ENCODE measurements at places on chromosomes 12 and 14.

- DNase-seq = no peak
These were observed 163.0 kb downstream of the BRMS1L start for GRCh38 chr14:35988972-35989690.

DNA sequence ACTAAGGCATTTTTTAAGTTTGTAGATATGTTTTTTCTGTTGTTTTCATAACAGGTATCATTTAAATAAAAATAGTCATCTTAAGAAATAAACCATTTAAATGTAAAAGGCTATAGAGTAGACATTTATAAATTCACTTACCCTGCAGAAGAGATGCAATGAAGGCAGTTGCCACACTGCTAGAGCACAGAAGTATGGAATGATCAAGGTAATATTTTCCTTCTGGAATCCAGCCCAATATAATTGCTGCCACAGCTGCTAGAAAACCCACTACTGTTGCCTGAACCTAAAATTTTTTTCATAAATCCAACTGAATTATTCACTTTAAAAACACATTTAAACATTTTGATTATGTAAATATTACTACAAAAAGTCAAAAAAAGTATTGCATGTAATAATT is 69.2 kb downstream of the SLC41A2 start:
- DNase-seq = no peak

- peak; percentile 34 for DNase-seq
These were observed 32.8 kb downstream of the KIF26A start for GRCh38 chr14:104171029-104171697.

DNA sequence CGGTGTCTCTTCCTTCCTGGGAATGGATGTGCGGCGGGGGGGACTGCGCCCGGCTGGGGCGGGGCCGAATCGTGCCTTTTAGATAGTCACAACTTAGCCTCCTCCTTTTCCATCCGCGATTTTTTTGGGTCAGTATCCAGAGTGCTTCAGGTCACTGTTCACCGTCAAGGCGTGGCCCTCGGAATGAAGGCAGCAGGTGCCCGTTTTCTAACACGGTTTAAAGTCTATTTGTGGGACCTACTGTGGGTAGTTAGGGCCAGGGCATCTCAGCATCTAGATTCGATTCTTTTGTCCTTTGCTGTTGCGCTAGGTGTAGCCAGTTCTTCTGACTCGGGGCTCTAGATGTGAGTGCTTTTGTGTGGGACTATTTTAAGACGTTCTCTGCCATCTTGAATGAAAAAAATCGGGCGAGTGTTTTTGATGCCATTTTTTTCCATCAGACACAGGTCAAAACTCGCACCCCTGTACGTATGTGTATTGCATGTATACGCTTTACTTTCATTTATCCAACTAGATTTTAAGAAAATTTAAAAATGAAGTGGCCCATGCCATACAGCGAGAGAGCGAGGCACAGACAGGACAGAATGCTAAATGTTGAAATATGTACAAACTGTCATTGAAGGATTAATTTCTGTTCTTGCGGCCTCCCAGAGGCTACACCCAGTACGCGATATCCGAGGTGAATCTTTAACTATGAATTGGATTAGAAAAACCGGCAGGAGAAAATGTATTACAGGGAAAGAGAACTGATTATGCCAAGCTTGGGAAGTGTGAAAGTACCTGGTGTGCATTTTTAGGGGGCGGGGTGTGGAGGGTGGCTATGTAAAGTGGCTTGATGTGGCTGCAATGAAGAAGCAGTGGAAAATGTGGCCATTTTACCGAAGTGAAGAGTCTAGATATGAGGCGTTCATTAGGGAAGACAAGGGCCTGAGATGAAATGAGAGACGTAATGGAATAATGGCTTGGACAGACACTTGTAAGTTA is 835 bp downstream of the VEZT start:
- DNase-seq = peak; percentile 87

GRCh38 chr12:106434526-106434925 is 77.0 kb downstream of the POLR3B start:
- no peak for DNase-seq

- peak; percentile 23 for DNase-seq
These were observed 240.6 kb downstream of the CPNE8 start for GRCh38 chr12:38664661-38665269.

GRCh38 chr14:99628887-99629618 is 15.9 kb upstream of the HHIPL1 start:
- peak; percentile 89 for DNase-seq

DNA sequence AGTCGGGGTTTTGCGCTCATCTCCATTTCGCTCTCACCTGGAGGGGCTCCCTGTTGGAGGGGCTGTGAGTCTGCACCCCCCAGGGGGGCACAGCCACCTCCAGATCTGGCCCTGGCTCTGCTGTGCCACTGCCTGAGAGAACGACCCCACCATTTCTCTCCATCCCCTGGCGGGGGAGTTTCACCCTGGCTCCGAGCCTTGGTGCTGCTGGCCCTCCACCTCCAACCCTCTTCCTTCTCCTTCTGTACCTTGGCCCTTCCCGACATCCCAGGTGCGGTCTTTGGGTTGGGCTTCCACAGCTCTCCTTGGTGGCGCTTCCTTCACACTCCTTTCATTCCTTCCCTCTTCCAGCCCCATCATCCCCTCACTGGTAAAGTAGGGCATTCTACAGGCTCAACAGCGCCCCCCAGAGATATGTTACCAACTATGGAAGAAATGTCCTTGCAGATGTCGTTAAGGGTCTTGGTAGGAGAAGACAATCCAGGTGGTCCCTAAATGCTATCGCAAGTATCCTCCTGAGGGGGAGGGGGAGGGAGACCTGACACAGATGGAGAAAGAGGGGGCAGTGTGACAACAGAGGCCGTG is 16.3 kb downstream of the SERPINA1 start:
- DNase-seq = no peak

DNA sequence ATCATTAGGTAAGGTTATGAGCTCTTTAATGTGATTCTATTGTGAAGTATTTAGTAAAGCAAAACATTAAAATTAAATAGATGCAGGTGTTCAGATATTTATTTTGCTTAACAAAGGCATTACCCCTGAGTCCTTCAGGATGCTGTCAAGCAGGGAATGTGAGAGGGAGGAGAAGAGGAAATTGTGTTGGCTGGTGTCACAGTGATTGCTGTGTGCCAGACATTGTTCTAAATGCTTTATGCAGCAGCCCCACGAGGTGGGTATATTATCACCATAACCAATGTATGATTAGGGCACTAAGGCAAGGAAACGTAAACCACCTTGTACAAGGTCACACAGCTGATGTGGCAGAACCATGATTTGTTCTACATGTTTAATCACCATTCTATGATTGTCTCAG is 80.1 kb downstream of the STAB2 start:
- no peak for DNase-seq

DNA sequence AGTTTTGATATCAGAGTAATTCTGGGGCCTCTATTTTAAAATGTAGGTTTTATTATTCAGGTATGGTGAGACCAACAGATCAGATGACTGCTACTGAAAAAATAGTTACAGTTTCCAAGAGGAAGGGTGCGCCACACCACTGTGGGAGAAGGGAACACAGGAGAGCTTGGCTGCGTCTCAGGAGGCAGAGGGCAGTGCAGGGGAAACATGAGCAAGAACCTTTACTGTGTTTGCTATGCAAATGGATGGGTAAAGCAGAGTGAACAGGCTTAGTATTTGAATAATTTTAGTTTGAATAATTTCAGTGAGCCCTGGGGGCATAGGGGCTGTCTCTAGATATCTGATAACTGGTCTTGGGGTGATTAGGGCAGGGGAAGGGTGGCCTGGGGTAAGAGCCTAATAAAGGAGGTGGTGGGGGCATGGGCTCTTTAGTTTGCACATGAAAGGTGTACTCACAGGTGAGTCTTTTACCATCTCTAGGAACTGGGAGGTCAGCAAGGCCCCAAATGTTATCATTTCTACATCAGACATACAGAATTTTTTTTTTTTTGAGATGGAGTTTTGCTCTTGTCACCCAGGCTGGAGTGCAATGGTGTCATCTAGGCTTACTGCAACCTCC is 196.8 kb upstream of the NEDD1 start:
- no peak for DNase-seq
